ENCODE measurements at places on chromosomes 4 and X.

DNA sequence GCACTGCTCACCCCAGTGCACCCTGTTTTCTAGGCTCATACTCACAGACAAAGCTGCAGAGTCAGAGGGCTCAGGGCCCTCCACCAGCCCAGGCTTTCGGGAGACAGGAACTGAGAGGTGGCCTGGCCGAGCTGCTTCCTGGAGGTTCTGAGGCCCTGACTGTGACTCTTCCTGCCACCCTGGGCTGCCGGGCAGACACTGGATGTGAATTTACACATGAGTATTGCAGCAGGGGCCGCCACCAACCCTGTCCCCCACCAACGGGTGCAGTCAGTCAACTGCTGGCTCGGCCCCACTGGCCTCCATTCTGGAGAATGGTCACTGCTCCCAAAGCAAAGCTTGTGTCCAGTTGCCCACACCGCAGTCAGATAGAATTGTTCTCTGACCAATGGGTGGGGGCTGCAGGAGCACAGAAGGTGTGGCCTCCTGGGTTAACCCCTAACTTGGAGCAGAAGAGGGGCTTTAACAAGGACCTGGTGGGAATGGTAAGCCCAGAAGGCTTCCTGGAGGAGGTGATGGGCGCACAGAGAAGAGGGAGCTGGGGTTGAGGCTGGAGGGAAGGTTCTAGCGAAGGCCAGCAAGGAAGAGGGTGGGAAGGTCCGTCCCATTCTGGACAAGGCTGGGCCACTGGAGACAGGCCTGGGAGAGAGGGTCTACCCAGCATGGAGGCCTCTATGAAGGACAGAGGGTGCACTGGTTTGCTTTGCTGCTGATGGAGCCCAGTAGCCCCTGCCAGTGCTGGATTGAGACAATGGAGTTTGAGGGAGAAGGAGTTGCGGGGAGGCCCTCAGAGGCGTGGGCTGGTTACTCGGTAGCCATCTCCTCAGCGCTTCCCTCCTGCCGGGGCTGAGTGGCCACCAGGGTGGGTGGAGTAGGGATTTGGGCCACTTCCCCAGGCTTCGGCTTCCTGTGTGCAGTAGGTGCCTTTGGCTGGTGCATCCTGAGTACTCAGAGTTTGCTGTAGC lies 135.3 kb downstream of the CPZ start:
- no peak for DNase-seq

- no peak for DNase-seq
Measured at GRCh38 chr4:124209626-124210025, 502.9 kb downstream of the ANKRD50 start.

DNA sequence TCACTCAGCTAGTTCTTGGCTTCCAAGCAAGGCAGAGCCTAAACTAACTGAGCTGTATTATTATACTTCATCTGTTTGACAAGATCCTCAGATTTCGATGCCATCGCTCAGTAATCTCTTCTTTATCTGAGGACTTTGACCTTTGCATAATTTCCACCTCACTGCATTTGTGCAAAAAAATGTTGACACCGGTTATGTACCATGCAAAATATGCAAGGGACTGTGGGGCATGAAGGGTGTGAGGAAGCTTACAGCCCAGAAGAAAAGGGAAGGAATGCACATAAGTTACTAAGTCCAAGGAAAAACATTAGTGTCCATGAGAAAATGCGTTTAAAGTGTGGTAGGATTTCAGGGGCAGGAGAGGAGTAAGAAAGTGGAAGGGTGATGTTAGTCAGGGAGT lies 295.4 kb downstream of the PACRGL start:
- no peak for DNase-seq

DNA sequence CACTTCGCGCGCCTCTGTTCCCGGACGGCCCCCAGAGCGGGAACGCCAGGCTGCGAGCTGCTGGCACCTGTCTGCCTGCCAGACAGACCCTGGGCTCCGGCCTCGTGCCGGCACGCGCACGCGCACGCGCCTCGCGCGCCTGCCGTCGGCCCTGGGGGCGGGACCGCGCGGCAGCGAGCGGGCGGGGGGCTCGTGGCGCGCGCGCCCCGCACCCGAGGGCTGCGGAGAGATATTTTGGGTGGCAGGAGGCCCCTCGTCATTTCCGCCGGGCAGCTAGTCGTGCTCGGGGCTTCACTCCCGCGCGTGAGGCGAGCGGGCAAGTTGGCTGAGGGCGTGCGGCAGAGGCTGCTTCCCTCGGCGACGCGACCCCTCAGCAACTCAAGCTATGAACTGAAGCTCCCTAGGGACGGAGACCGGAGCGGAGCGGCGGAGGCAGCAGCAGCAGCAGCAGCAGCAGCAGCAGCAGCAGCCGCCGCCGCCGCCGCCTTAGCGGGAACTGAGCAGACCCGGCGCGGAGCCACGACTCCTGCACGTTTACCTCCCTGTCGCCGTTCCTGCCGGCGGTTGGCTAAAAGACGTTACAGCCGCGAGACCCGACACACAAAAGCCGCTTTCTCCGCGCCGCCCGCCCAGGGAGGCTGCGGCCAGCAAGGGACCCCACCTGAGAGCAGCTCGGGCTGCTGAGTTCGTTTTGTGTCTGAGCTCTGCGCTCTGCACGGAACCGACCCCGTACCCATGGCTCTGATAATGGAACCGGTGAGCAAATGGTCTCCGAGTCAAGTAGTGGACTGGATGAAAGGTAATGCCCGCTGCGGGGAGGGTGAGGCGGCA lies at the start of gene CNKSR2:
Gene CNKSR2 (plus strand): TSS at position 256 of the 831 bp plus-strand sequence. CDS start 480 bp downstream, at position 736.
- peak; percentile 44 for DNase-seq

DNA sequence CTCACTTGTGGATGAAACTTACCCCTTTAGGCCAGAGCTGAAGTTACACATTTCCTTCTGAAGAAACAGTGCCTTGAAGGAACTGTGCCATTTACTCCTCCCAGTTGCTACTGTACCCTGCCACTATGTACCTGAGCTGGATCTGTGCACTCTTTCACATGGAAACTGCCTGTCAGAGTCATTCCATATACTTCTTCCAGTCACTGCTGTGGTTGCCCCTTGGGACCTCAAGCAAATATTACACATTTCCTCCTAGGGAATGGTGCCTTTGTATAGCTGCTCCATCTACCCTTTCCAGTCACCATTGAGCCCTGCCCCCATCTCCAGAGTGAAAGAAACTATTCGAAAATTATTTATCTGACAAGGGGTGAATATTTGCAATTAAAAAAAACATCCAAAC lies 1328.3 kb downstream of the TECRL start:
- no peak for DNase-seq

DNA sequence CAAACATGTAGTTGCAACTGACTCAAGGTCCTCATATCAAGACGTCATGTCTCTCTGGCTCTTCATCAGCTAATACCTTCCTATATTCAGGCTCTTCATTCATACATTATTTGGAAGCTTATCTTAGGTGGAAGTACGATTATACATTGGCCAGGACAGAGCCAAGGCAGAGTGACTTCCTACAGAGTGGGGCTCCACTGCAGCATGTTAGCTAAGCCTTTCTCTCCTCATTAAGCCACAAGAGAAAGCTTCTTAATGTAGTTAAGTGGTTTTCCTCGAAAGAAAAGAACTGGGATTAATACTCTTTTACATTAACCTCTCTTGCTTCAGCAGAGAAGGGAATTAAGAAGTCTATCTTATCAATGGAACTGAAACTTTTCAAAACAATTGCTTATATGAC lies 15.0 kb downstream of the C4orf33 start:
- DNase-seq, result no peak

- DNase-seq, result no peak
Measured at GRCh38 chr4:6221301-6221850, 21.0 kb upstream of the JAKMIP1 start.

DNA sequence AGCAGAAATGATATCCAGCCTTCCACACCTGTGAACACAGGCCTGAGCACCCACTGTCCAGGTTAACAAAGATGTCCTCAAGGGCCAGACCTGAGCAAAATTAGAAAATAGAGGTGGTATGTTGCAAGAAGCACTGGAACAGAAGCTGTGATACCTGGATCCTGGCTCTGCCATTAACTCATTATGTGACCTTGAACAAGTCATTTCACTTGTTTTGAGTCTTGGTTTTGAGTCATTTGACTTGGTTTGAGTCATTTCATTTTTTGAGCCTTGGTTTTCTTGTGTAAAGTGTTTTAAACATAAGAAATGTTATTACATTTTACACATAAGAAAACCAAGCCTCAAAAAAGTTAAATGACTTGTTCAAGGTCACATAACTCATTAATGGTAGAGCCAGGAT lies 2.9 kb upstream of the NWD2 start:
- DNase-seq, result no peak

DNA sequence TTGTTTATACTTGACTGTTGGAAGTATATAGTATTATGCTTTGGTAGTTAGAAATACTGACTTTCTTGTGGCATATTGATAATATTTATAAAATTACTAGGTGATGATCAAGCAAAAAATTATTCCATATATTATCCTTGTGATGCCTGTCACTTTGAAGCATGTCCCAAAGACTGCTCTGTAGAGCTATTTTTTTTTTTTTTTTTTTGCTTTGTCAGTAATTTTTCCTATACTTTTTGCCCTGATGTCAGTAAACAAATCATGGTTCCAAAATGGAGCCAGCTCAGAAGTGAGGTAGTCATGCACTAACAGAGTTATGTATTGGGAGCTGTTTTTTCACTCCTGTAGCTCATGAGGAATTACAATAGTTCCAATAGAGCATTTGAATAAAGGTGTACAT lies 11.2 kb downstream of the WWC2 start:
- DNase-seq, result no peak

- DNase-seq, result no peak
Measured at GRCh38 chr4:48196758-48197504, 62.9 kb upstream of the TXK start.

GRCh38 chrX:63661676-63662075 lies 123.3 kb downstream of the ARHGEF9 start:
- no peak for DNase-seq

- DNase-seq, result no peak
Measured at GRCh38 chr4:53800741-53801140, 209.5 kb upstream of the LNX1 start.

DNA sequence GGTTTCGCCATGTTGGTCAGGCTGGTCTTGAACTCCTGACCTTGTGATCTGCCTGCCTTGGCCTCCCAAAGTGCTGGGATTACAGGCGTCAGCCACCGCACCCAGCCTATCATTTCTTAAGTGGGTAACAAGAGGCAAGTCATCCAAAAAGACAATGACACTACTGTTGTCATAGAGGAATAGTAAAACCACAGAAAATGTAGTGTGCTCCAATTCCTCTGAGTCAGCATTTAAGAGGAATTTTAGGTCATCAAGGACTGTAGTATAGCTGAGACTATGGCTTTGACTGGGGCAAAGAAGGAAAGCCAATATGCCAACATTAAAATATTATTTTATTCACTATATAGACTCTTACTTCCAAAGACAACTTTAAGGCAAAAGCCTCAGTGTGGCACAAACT lies 48.4 kb downstream of the ATP8A1 start:
- no peak for DNase-seq

DNA sequence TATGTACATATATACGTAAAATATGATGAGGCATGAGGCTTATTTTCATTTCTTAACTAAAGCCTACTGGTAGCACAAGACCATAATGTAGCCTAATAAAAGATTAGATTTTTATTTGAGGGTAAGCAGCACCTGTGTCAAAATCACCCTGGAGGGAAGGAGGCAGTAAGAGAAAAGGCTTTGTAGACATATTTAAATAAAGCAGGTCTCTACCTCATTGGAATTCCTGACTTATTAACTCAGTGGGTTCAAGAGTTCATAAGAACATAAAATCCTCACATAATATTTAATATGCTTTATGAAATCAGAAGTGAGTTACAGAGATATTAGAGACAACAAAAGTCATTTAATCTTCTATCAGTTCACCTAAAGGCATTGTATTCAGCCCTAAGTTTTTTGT lies 261.6 kb upstream of the ANKRD50 start:
- no peak for DNase-seq

GRCh38 chrX:118717678-118718391 lies 9.6 kb upstream of the IL13RA1 start:
- no peak for DNase-seq

DNA sequence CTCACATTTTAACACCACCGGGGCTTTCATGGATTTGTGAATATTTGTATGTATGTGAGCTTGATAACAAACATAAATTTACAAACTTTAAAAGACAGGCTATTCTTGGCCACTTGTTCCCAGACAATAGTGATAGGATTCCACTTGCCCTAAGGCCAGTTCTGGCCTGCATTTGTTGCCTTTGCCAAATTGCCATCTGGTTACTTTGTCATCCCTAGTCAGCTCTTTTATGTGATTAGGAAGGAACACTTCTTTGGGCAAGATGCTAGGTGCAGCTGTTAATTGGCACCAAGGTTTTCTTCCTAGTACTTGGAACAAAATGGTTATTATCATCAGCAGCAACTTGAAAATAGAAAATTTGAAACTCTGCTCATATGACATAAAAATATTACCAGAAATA lies 63.3 kb downstream of the CCSER1 start:
- DNase-seq, result no peak

GRCh38 chr4:106986486-106986885 lies 49.6 kb downstream of the DKK2 start:
- no peak for DNase-seq

Data from activated CD4-positive, alpha-beta T cell treated with anti-CD3 and anti-CD28 coated beads, Interleukin-2, amount 50 U/mL, for 24 hours (primary cell).